ENCODE measurements at places on chromosomes 11 and 22.
A peak's percentile ranks its signal among the peaks of the same experiment; 100 is the strongest.

DNA sequence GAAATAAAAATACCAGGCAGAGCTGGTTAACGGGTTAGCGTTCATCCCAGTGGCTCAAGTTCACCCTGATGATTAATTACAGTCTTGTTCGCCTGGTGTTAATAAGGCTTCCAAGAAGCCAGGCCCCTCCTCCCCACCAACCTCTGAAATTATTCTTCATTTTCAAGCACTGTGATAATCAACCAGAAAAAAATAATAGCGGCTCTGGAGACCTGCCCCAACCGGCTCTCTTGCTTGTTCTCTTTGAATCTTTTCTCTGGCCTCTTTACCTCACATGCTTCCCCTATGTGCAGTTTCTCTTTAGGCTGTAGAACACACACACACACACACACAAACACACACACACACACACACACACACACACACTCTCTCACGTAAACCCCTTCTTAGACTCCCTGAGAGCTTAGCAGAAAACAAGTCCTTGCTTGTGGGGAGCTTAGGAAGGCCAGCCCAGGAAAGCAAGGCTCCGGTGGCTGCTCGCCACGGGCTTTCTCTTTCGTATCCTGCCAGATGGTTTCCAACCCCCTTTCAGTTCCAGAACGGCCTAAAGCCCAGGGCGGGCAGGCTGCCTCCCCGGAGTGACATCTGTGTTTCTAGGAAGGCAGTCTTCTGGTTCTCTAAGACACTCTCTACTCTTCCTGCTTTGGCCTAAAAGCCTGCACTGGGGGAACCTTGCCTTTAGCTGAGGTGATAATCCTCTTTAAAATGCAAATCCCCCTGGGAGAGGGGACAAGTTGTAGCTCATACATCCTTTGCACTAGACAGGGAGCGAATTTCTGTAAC is 106.4 kb upstream of the SESN3 start:
- peak; percentile 39 for DNase-seq

GRCh38 chr11:65440831-65441499 is 18.4 kb downstream of the NEAT1 start:
- no peak for DNase-seq

- DNase-seq: no peak
These were observed 76.9 kb upstream of the CTSC start for GRCh38 chr11:88414385-88414861.

- no peak for DNase-seq
These were observed 142.5 kb downstream of the APOL5 start for GRCh38 chr22:35860087-35860733.

GRCh38 chr11:59854871-59855270 is 9.6 kb upstream of the CBLIF start:
- no peak for DNase-seq

DNA sequence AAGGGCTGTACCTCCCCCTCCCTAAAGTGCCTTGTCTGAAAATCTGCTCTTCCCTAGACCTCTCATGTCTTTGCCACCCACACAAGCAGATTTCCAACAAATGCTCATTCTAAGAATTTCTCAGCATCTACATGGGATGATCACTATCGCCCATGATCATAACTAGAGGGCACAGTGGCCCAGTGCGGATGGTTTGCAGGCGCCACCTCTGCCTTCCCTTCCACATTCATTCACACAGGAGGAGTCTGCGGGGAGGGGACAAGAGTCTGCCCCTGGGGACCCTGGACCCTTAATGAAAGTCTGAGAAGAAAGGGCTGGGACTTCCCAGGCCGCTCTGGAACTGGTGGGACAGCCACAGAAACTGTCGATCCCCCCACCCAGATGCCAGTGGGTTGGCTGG is 28.9 kb downstream of the KCTD17 start:
- DNase-seq: no peak

DNA sequence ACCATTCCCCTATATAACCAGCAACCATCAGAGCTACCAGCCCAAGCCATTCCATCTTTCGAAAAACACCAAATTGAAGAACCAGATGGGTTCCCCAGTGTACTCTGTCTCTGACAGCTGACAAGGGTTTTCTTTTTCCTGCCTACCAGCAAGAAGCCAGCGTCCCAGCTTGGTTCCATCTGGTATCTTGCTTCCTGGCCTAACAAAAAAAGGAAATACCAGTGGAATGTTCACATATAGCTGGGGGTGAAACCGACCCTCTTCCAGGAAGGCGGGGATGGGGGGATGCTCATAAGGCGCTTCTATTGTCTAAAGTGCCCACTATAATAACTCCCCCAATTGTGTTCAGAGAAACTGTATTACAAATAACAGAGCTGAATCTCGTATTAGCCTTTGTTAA is 172.3 kb downstream of the LDLRAD3 start:
- no peak for DNase-seq

DNA sequence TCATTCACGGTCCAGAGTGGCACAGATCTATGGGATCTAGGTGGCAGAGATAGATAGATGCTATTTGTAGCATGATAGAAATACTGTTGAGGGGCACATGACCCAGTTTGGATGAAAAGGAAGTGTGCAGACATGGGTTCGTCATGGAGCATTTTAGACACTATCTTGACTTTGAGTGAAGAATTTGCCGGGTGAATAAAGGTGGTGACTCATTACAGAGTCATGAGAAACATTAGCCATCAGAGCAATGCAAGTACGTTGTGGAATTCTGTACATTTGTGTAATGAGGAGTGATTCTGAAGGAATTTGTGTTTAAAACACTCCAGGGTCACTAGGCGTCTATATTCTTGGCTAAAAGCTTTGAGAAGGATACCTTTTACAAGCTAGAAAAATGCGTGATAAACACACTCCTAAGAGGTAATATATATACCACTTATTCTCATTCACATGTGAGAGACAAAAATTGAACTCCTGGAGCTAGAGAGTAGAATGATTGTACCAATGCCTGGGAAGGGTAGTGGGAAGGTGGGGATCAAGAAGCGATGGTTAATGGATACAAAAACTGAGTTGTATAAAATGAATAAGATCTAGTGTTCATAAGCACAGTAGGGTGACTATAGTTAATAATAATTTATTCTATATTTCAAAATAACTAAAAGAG is 593.7 kb upstream of the LUZP2 start:
- DNase-seq: no peak

DNA sequence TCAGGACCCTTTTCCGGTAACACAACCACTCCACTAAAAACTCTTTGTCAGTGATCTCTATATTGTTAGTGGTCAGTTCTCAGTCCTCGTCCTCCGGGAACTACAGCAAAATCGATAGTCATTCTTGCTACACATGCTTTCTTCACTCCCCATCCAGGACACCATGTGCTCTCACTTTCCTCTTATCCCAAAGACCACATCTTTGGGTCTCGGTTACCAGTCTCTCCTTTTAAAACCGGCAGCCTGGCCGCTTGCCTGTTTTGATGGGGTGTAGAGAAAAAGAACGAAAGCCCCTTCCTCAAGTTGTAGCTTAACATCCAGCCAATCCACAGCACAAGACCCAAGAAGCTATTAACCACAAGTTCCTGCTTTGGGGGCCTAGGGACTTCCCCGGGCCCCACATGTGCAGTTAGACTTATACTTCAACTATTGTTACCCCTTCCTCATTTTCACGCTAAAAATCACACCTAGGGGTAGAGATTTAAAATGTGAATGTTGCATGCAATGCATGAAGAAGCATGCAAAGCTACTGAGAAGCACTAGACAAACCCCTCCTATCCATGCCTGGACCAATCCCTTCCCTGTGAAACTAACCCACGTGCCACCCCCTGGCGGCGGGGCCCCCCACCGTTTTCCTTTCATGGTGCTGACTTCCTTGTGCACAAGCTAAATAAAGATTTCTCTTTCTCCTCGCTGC is 1.5 kb upstream of the TOLLIP start:
- peak; percentile 57 for DNase-seq

GRCh38 chr11:73519266-73519665 is 78.6 kb downstream of the FAM168A start:
- DNase-seq: no peak

- DNase-seq: no peak
These were observed 78.4 kb upstream of the CCDC90B start for GRCh38 chr11:83364500-83365045.

DNA sequence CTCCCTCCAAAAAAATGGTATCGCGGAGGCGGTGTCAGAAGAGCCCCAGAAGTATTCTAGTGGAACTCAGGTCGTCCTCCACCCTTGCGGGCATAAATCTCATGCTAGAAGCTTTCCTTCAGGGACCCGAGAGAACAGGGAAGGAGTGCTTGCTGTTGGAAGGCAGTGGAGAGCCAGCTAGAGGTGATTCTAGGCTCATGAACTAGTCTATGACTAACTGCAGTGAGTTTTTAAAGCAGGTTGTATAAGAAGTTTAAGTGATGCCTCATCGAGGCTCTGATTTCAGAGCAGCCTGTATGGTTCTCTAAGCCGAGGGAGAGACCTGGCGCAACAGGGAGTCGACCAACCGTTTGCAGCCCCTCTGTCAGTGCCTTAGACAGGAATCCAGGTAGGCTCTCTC is 85.7 kb downstream of the TBC1D22A start:
- DNase-seq: no peak

- DNase-seq: no peak
These were observed 100.7 kb upstream of the CD82 start for GRCh38 chr11:44464741-44465140.

GRCh38 chr22:38246692-38247091 is 26.1 kb downstream of the TMEM184B start:
- no peak for DNase-seq

- DNase-seq: no peak
These were observed 14.9 kb downstream of the TP53AIP1 start for GRCh38 chr11:128927683-128928336.

DNA sequence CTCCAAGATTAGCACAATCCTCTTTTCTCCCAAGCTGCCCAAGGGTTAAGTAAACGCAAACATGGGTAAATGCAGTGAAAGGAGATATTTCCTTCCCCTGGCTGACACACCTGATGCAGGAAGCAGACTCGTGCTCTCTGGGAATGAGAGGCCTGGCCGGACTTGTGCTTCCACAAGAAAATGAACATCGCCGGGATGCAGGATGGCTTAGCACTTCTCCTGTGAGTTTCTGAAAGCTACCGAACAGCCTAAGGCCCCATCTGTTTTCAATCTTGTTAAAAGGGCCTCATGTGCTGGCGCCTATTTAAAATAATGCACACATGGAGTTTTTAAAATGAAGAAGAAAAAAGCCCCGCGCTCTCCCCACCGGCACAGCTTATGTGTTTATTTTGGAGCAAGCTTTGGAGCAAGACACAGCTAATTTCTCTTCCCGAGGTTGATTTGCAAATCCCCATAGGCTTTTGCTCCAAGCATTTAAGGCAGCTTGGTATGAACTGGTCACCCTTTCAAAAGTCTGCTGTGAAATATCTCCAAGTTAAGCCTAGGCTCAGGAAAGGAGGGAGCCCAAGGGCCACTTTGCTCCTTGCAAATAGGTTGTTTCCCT is 100.9 kb downstream of the SYN3 start:
- no peak for DNase-seq

DNA sequence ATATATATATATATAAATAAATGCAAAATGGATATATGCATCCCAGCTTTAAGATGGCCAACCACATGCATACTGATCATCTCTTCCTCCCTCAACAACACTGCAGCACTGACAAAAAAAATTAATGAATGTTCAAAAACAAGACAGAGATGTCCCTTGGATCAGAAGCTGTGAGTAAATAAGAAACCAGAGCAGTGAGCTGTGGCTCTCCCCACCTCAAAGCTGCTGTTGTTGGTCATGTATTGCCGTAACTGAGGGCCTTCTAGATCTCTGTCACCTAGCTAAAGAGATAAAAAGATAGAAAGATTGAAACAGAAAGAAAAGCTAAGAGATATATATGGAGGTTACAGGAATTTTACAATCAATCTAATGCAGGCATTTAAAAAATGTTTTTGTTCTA is 15.5 kb upstream of the TMEM135 start:
- DNase-seq: no peak

DNA sequence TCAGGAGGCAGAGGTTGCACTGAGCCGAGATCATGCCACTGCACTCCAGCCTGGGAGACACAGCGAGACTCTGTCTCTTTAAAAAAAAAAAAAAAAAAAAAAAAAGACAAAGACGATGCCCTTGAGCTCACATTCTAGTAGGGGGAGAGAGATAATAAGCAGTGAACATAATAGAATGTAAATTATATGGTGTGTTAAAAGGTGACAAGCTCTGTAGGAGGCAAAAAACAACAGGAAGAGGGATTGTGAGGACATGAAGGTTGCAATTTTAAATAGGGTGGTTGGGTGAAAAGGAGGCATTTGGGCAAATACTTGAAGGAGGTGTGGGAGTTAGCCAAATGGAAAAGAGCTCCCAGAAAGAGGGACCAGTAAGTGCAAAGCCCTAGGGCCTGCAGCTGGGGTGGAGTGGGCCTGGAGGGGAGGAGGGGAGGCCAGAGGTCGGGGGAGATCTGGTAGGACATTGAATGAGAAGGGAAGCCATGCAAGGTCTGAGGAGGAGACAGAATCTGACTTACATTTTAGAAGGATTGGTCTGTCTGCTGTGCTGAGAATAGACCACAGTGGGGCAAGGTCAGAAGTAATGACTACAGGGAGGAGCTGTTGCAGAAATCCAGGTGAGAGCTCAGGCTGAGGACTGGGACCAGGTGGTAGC is 26.6 kb downstream of the P2RY2 start:
- no peak for DNase-seq

- no peak for DNase-seq
These were observed 175.5 kb upstream of the PDGFD start for GRCh38 chr11:104339380-104339831.

DNA sequence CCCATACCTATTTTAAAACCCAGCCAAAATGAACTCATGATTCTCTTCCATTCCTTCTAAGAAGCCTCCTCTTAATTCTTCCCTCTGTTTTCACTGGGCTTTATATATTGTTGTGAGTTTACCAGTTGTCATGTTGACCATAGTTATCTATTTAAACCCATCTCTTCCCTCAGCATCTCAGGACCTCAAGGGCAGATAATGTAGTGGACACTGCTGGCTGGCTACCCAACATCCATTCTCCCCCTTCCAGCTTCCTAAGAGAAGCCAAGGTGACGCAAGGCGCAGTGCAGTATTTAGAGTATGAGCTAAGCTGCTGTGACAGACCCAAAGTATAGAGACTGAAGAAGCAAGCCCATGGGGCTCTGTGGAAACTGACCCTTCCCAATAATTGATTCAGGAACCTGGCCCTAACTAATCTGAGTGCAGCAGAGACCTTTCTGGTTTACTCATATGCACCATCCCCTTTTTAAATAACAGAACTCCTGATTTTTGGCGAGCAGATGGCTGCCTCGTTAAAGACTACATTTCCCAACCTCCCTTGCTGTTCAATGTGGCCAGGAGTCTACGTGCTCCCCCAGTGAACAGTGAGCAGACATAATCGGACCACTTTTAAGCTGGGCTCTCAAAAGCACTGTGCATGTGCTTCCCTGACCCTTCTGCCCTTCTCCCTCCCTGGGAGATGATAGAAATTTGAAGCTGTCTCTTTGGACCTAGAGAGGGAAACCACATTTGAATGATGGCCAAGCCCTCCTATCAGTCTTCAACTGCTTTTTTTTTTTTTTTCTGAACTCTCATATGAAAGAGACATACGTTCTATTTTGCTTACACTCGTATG is 28.1 kb upstream of the CREB3L1 start:
- DNase-seq: no peak

- peak; percentile 44 for DNase-seq
These were observed 2.4 kb downstream of the MPST start for GRCh38 chr22:37021710-37022482.

- DNase-seq: no peak
These were observed 14.2 kb downstream of the ATM start for GRCh38 chr11:108237058-108237481.

- no peak for DNase-seq
These were observed 77.2 kb upstream of the CLPB start for GRCh38 chr11:72511393-72512047.
